ENCODE measurements at places on chromosomes 2 and 18.

GRCh38 chr2:140975237-140975636 is 1155.6 kb downstream of the LRP1B start:
- no peak for DNase-seq

DNA sequence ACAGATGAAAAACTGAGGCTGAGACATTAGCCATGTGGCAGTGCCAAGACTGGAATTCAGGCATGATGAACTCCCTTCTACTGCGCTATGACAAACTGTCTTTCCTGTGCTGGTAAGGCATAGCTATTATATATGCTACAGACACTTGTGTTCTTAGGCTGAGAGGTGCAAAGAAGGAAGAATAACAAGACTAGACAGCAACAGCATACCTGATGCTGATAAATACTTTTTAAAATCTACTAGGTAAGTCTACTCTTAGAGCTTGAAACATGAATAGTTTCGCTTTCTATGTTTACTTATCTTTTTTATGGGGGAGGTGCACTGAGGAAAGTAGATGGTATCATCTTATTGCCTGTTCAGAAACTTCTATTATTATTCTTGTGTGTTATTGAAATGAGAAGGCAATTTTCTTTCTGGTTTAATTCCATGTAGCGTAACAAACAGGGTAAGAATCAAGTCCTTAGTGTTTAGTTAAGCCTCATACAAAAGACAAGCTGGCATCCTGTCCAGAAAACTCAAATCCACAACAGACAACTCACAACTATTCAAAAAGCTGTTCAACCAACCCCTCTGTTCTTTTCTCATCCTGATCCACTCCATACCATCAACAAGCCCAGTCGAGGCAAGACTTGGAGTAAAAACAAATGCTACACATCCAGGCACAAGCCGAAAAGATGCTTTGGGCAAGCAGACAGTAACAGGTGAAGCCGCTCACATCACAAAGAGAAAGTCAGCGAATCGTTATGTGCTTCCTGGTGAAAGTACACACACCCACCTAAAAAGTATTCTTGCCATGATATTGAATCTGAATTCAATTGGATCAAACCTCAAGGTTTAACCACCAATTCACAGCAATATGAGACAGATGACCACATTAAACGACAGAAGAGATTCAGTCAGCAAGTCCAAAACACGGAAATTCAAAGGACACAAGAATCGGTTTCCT is 1.5 kb downstream of the TTC32 start:
- DNase-seq, result no peak

DNA sequence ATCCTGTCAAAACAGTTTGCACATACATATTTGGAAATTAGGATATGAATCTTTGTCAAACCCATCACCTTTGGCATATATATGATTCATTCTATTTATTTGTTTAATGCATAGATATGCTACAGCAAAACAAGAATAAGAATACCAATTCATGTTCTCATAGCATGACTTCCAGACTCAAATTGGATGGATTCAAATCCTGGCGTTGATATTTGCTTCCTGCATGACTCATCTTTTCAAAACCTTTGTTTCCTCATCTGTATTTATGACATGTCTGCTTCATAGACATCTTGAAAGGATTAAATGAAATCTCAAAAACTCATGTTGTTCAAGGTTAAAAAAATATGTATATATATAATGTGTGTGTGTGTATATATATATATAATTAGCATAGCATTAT is 261.3 kb downstream of the MBD5 start:
- DNase-seq, result no peak

DNA sequence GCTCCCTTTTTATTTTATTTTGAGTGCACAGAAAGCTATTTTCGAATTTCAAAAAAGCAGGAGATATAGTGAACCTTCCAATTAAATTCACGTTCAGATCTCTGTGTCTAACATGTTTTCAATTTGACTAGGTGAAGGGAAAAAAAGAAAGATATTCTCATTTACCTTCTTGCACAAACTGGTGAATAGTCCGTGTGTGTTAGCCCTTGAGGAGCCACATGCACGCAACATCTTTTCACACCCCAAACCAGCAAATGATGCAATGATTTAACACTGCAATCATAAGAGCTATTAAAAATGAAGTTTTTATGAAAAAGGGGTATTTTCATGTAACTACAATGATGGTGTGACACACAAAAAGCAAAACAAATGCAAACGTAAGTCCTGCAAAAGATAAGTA is 109.8 kb downstream of the CPO start:
- no peak for DNase-seq

DNA sequence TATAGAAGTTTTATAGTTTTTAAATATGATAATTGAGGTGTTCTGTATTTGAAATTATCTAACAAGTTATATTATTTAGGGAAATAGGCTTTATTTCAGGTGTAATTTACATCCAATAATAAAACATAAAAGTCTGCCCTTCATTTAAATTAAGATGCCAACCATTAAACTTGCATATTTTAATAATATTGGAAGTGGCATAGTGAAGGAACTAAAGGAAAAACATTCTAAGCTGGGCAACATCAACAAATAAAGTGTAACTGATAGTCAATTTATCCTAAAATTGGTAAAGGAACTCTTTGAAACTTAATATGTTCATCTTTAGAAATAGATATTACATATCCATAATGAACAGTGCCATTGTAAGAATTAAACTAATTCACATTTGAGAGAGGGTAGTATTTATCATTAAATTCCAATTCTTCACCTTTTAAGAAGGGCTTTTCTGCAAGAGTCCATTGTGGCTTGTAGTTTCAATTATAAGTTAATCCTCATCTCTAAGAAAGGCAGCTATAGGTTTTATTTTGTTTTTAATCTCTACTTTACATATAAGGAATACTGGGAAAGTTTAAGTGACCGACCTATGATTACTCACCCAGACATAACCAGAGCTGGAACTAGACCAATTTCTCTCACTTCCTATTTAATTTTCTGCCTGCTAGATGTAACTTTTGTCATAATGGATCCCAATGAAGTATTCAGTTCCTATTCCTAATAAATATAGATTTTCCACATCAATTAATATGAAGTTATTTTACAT is 401.6 kb downstream of the XIRP2 start:
- DNase-seq, result no peak

- DNase-seq, result no peak
These were observed 63.6 kb upstream of the CAVIN2 start for GRCh38 chr2:191910518-191910917.

DNA sequence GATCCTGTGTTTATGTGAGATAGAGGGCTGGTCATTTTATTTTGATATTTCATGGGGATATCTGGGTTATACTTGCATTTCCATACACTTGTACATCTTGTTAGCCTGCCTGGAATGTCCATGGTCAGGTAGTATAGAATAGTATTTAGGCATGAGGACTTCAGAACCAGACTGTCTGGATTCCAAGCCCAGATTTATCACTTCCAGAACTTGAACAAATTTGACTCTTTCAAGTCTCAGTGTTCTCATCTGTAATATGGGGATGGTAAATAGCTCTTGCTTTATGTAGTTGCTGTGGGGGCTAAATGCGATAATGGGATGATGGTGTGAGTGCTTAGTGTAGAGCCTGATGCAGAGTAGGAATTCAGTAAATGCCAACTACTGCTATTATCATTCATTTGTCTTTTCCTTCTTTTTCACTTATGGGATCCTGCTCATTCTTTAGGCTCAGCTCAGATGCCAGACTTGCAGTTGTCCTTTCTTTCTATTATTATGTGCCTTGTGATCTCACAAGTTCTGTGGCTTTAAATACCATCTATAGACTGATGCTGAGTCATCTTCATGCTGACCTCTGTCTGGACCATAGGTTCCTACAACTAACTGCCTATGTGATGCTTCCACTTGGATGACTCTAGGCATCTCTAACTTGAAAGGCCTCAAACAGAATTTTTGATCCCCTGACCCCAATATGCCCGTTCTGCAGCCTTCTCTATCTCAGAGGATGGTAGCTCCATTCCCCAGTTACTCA is 67.4 kb downstream of the POLE4 start:
- no peak for DNase-seq

GRCh38 chr2:228575897-228576296 is 394.4 kb upstream of the SPHKAP start:
- DNase-seq, result no peak

DNA sequence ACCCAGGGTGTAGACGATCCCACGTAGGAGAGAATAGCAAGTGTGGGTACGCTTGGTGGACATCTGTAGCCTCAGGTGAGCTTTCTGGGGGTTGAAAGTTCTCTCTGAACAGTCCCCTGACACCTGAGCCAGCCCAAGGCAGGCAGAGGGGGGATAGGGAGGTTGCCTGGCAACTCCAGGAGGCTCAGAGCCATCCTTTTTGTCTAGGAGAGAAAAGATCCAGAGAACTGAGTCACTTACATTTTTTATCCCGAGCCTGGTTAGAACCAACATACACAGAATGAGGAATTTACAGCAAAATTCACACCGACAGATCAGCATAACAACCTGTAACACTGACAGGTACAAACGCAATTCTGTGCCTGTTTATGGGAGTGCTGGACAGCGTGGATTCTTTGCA is 113.2 kb downstream of the SH3BP4 start:
- DNase-seq, result no peak

- DNase-seq, result no peak
These were observed 102.5 kb upstream of the CRIM1 start for GRCh38 chr2:36253086-36253485.

GRCh38 chr18:71443706-71444480 is 1100.2 kb downstream of the CBLN2 start:
- DNase-seq, result no peak

DNA sequence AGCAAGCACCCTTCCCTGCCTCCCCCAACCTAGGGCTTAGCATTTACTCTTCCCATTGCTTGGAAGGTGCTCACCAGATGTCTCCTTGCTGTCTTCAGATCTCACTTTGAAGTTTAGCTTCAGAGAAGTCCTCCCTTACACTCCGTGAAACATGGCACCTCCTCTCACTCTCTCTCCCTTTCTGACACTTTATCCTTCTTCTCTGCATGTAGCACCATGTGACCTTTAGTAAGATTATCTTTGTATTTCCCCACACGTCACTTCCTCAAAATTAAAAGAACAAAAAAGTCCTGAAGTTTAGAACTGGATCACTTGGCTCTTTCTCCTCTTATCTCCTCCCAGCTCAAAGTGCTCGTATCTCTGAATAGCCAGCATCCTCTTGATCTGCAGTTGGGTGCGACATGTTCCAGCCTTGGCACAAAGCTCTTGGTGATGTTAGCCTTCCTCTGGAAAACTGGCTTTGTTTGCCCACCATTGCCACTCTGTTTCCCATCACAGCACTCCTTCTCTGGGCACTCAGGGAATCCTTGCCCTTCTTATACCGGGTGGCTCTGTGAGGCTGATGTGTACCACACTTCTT is 40.6 kb upstream of the EPAS1 start:
- DNase-seq, result no peak

- DNase-seq, result no peak
These were observed 295.9 kb upstream of the LINC00305 start for GRCh38 chr18:64444819-64445218.
